Right lung (tissue), 10 donors: ENCODE measurements at places on chromosomes 5 and 9. TPM values are rescaled to one million over a fixed set of nuclear protein-coding genes. Genes with fewer than 3 reads are reported as not detected.

The MYOT gene
- 0.90 TPM for polyA plus RNA-seq

The PFN3 gene
- not detected for polyA plus RNA-seq

The ATG10 gene
- 11.6 TPM for polyA plus RNA-seq

The FOXD1 gene
- polyA plus RNA-seq = not detected

GRCh38 chr5:55897905-55898304 is 46.7 kb downstream of the IL31RA start:
- no peak for DNase-seq

DNA sequence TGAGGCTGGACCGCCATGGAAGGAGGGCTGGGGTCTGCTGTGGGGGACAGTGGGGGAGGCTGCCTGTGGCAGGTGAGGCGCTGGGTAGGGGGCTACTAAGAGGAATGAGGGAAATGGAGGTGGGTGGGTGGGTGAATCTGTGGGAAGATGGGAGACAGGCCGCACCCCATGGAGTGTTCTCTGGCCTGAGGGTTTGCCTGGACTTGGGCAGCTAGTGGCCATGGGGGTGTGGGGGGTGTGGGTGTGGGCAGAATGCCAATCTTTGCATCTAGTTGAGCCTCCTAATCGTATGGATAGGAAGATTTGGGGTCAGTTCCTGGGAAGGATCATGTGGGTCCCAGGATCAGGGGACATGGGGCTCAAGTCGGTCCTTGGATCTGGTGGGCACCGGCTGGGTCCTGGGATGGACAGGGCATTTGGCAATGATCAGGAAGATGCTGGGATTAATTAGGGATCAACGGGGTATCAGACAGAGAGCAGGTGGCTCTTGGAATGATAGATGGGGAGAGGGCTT is 518 bp downstream of the ZDHHC12 start:
- DNase-seq = no peak

DNA sequence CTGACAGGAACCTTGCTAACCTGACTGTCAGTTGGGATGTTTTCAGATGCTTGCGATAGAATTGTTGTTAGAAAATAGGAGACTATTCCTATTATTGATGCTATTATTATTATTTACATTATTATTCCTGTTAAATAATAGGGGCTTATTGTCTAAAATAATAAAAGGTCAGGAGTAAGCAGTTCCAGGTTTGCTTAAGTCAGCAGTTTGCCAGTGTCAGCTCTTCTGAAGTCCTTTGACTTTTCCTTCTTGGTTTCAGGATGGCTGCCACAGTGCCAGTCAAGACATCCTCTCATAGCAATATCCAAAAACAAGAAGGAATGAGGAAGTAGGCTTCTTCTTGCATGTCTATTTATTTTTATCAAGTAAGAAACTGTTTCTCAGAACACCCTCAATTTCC is 141.7 kb upstream of the MARCHF11 start:
- no peak for DNase-seq
